Kidney tubule cell (primary cell): ENCODE measurements at places on chromosomes 6 and 20.

GRCh38 chr20:10671919-10672623 lies 1.7 kb downstream of the JAG1 start:
- DNase-seq: no peak

- no peak for DNase-seq
Measured at GRCh38 chr6:168277274-168277669, 42.3 kb downstream of the DACT2 start.

DNA sequence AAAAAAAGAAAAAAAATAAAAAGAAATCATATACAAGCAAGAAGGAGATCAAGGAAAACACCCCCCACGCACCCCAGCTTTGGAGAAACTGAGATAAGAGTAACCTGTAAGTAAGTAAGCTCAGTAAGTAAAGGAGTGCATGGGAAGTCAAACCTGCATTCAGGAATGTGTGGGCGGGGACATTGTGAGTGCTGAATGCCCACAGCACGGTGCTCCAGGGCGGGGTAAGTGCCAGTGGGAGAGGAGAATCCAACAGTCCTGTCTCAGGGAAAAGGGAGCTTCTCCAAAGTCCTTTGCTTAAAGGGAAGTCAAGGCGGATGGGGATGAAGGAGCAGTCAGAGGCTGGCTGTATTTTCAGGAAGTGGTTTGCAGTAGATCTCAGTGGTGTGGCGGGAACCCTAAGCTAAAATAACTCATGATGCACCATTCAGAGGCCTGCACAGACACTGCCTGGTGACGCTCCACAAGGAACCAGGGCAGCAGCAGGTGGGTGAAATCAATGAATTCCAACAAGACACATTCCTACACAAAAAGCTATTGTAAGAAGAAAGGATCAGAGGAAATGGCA lies 368.0 kb downstream of the QKI start:
- DNase-seq: peak; percentile 4

DNA sequence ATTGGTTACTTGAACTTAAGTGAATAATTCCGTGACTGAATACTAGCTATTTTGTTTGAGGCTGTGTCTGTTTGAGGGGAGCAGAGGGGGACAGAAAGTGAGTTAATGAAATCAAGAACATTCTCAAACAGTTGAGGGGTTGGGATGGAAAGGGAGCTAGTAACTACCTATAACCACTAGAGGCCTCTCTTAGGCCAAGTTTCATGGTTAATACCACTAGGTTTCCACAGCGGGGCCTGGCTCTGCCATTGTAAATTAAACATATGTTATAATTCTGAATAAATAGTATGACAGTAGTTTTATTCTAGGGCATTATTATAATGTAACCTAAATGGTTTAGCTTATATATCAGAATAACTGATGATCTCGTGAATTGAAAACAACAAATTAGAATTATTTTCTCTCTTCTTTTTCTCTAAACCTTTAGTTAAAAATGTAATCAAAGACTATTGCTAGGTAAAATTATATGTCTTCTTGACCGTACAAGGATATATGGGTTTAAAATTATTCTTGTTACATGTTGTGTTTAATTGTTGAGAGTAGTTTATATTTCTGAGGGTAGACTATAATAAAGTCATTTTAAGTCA lies 108.1 kb downstream of the BCKDHB start:
- DNase-seq: peak; percentile 51

DNA sequence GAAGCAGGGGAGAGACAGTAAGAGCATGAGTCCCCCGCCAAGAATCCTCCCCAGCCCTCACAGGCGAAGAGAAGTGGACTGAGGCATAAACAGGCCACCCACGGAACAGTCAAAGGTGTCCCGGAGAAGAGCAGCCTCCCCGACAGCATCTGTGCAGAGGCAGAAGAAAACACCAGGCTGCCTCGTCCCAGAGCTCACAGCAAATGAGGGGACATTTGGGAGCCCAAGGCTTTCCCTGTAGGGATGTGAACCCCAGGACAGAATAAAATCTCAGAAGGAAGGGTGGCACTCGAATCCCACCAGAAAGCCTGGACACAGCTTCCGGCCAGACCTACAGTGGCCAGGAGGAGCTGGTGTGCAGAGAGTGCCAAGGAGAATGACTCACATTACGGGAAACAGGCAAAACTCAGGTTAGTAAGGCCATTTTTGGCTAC lies 90.4 kb downstream of the DLL1 start:
- no peak for DNase-seq

DNA sequence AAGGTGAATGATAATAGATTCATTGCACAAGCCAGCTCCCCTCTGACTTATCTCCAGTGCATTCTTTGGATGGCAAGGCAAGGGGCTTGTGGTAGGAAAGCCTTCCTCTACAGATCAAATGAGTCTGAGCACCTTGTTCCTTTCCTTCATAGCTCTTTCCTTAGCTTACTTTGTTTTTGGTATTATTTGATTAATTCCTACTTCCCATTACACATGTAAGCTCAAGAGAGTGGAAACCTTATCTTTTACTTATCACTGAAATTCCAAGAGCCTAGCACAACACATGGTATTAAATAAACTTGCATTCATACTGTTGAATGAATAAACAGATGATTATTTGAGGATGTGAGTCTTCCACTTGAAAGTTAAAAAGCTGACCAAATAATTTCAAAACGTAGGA lies 41.7 kb downstream of the FRK start:
- DNase-seq: no peak

DNA sequence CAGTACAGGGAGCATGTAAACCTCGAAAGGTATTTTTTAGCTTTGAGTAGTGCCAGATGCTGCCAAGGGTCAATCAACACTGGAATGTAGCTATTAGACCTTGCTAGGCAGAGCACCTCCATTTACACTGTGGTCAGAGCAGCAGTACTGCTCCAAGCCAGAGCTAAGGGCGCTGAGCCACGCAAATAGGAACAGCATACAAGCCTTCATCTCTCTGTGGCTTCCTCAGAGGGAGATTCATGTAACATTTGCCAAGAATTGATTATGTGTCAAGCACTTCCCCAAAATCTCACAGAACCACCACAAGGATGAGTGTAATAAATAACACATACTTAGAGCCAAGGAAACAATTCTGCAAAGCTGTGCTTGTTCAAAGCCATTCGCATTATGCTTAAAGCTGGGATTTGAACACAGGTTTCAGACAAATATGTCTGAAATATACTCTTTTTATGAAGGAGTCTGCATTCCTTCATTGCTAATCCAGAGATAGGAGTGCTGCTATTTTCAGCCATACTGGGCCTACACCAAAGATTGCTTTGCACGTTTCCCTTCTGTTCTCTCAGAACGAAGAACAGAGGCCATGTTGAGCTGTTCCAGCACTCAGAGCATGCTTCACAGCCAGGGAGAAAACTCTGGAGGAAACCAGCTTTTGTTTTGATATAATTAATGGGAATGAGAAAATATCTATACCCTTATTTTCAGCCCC lies 97.7 kb downstream of the SLC16A10 start:
- peak; percentile 44 for DNase-seq

DNA sequence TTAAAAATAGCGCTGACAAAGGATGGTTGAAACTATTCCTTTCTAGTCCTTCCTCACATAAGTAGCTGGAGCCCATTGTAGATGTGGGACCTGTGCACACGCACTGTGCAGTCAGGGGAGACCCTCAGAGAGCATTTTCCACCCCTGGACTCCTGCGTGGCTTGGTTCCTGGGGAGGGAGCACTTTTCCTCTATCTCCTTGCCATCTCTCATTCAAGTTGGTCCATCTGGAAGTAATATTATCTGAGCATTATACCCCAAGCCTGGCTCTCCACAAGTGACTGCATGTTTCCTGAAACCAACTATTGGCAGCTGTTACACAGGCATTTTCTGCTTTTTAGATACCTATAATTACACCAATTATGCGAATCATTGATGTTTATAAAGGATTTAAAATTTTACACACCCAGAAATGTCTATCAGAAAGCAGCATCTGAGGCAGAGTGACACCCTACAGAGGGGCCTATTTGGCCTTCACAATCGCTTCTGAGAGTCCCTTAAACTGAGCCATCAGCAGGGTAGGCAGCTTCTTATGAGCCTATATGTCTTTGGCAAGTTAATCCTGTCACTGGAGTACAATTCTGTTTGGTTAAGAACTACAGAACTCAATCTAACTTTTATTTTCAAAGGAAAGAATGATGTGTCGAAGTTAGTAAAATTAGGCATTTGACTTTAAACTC lies 18.7 kb downstream of the SOX4 start:
- no peak for DNase-seq

DNA sequence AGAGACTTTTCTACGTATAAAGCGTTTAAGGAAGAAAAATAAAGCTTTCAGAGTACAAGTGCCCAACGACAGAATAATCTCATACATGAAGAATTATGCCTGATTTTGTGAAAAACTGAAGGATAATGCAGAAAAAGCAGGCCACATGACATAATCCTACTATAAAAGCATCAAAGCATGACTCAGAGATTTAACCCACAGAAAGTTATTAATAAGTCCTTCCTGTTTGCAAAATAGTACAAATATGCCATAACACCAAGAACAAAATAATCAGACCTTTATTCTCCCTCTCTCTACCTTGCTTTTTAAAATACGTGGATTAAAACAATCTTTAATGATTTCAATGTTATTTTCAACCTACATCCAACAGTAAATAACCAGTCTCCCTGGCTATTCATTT lies 118.6 kb upstream of the BCLAF1 start:
- DNase-seq: no peak

- DNase-seq: no peak
Measured at GRCh38 chr20:8718279-8718678, 350.6 kb upstream of the PLCB4 start.

- no peak for DNase-seq
Measured at GRCh38 chr6:46281110-46281509, 110.3 kb upstream of the ENPP5 start.
